Erythroblast (primary cell): ENCODE measurements at places on chromosomes 12 and 14.

DNA sequence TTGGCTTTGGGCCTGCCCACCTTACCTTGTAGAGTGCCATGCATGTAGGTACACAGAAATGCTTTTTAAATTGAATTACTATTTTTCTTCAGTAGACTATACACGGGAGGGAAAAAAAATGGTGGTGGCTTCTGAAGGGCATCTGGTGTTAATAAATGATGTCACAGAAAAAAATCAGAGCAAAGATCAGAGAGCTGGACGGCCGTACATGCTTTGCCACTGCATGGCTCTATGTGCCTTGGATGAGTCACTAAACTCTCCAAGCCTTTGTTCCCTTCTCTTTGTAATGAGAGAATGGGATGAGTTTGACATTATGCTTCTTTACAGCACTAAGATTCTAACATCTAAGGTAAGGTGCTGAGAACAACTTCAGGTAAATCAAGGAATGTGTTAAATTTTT lies 376.4 kb upstream of the DDHD1 start:
- DNase-seq = no peak

GRCh38 chr14:89304972-89305703 lies 111.9 kb downstream of the FOXN3 start:
- DNase-seq = no peak

- DNase-seq = no peak
These were observed 149.9 kb downstream of the CALM1 start for GRCh38 chr14:90546767-90547166.

DNA sequence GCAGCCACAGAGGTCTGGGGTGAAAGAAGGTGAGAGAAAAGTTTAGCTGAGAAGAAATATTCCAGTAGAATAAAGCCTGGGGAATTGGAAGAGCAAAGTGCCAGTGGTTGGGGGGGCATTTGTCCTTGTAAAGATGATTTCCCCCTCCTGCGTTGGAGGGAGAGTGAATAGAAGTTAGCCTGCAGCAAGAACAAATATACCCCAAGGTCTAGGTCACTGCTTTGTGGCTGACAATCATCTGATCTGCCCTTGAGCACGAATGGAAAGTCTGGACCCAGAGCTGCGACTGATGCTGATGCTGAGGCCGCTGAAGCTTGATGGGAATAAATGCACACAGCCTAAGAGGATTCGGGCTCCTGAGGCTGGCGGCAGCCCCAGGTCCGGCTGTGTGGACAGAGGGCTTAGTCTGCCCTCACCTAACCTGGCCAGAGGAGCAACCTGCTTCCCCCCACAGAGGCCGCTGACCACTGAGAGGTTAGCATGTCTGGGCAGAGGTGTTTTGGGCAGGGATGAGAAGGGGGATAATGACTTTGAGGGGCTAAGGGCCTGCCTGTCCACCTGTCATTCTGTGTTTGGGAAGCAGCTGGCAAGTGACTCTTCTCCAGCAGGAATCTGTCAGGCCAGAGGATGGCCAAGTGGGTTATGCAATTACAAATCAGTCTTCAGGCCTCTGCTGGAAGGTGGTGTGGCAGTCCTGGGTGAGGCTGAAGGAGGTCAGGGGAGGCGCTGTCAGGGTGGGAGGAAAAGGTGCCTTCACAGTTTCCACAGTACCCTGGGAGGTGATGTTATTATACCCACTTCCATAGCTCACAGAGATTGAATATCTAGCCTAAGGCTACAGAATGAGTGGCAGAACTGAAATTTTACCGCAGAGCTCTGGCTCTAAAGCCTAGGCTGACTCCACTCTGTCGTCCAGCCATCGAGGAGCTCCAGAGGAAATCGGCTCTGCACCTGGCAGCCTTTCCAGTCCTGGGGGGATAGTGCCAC lies 11.7 kb downstream of the TUBA1C start:
- DNase-seq = no peak

- DNase-seq = no peak
These were observed 4.5 kb upstream of the REM2 start for GRCh38 chr14:22878271-22879246.

DNA sequence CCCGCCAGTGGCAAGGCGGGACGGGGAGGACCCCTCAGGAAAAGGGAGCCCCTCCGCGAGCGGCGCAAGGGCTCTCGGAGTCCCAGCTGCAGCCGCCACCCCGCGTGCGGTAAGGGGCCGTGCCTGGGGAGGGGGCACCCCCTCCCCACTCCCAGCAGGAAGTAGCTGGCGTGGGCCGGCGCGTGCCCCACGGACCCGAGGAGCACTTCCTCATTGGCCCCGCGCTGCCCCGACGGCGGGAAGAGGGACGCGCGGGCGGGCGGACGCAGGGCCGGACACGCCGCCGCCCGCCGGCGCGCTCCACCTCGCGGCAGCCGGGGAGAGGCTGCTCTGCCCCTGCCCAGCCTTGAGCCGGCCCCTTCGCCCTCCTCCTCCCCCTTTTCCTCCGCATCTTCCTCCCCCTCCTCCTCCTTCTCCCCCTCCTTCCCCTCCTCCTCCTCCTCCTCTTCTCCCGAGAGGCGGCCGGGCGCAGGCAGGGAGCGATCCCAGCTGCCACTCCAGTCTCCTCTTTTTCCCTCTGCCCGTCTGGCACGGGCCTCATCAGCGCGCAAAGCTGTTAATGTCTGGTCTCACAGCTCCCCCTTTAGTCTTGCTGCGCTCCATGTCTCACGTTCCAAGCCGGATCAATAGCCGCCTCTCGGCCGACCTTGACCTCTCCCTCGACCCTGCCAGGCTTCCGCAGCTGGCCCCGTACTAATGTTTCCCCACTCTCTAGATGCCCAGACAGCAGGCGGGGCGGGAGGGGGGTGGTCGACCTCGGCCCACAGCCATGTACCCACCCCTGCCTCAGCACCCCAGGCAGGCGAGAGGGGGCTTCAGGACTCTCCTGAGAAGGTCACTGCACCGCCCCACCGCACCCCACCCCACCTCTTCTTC lies 2.6 kb upstream of the BCL11B start:
- peak; percentile 22 for DNase-seq

DNA sequence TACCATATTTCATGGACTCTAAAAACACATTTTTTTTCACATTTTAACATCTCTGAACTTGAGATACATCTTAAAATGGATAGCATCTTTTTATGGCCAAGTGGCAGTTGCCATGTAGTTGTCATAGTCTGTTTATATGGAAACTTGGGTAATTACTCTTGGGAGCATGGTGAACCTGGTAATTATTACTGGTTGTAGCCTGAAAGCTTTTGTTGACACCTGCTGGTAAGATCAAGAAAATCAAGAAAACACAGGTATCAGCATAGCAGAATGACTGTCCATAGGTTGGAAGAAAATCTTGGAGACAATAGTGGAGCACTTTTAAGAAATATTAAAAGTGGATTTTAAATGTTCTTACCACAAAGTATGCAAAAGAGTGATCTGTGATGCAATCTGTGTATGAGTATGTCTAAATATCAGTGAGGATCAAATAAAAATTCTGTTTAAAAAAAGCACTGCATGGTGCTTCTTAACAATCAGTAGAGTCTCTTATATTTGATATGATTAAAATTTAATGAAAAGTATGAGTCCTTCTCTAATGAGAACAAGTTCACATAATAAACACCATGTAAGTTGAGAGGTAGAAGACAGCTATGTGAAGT lies 44.2 kb downstream of the TTC8 start:
- peak; percentile 17 for DNase-seq

GRCh38 chr14:50756300-50756699 lies 74.7 kb downstream of the NIN start:
- no peak for DNase-seq

GRCh38 chr12:131555197-131555846 lies 155.6 kb upstream of the SFSWAP start:
- no peak for DNase-seq

- no peak for DNase-seq
These were observed 26.9 kb downstream of the PPM1A start for GRCh38 chr14:60275932-60276331.

- no peak for DNase-seq
These were observed 12.4 kb downstream of the ATF7 start for GRCh38 chr12:53613821-53614220.

DNA sequence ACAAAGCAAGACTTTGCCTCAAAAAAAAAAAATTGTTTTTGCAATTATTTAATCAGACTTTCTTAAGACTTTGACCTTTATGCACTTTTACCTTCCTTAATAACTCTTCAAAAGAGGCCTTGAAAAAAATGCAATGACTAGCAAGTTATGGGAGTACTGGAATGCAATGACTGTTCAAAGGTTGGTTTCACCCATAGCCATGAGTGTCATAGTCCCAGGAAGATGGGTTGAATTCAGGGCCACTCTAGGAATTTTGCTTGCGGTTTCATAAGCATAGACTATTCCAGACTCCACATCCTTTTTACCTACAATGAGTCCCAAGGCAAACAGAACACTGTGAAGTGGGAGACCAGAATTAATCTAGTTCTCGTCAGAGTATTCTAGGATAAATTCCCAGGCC lies 29.4 kb upstream of the DENND5B start:
- no peak for DNase-seq
